Psoas muscle (tissue), 8 donors: ENCODE measurements at places on chromosomes 11 and 22. TPM values are rescaled to one million over a fixed set of nuclear protein-coding genes. Genes with fewer than 3 reads are reported as not detected.

GRCh38 chr11:130121445-130121978, 38.1 kb upstream of the ST14 start:
- DNase-seq: no peak

GRCh38 chr11:24122291-24122690, 374.6 kb upstream of the LUZP2 start:
- no peak for DNase-seq

GRCh38 chr11:42589286-42589685, 722.5 kb upstream of the API5 start:
- DNase-seq: no peak

Gene CASP1
- 1.6 TPM for total RNA-seq

- DNase-seq: no peak
These were observed 27.0 kb upstream of the LRRC55 start for GRCh38 chr11:57154739-57155138.

DNA sequence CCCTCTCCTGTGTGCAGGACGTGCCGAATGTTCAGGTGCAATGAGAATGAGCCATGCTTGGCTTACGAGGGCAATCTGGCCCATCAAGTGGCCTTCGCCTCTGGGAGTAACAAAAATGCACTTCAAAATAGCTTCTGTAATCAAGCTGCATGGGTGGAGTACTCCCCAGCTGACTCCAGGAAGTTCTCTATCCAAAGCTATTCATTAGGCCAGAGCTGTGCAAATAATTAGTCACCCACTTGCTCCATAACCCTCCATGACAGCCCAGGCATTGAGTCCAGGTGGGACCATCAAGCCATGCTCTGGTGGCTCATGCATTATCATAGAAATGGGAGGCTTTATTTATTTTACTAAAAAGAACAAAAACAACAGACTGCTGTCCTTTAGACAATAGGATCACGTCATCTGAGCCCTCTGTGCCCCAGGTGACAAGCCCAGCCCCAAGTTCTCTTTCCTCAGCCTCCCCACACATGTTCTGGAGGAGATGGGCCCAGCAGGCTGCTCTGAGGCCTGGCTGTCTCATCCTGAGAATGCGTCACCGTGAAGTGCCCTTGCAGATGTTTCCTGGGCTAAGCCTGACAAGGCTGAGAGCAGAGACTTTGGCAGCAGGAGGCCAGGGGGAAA, 244.7 kb downstream of the ETS1 start:
- peak; percentile 76 for DNase-seq

GRCh38 chr11:12241971-12242672, 131.7 kb downstream of the MICAL2 start:
- DNase-seq: no peak

Gene OR5M3
- not detected for total RNA-seq

Gene CDHR5
- not detected for total RNA-seq

GRCh38 chr11:47899801-47900200, 51.7 kb upstream of the NUP160 start:
- no peak for DNase-seq

DNA sequence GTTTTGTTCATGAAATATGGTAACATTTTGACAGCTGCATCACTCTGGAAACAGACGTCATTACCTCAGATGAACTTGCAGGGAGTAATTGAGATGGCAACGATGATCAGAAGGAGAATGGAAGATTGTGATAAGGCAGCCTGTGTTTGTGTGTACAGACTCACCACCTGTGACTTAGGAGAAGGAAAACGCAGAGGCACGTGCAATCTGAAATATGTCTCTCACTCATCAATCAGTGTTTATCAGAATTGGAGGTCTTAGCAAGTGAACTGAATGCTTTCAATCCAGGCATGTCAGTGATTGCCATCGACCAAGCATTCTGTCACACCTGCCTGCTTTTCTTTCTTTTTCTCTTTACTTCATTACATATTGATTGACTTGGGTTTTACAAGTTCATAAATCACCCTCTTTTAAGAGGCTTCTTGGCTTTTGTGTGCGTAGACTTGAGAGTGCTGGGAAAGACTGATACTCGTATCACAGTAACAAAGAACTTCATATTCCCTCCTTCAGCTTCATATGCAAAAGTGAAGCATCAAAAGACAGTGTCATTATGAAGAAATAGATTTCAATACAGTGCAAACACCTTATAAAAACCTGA, 24.6 kb downstream of the FAT3 start:
- no peak for DNase-seq

- no peak for DNase-seq
These were observed 698 bp downstream of the SLC37A4 start for GRCh38 chr11:119030029-119030328.

GRCh38 chr11:59222464-59223060, 9.8 kb upstream of the MPEG1 start:
- no peak for DNase-seq

GRCh38 chr11:66589996-66590675, 2.7 kb downstream of the CCDC87 start:
- DNase-seq: no peak

- DNase-seq: no peak
These were observed 522.3 kb downstream of the BRD1 start for GRCh38 chr22:49305214-49305965.

GRCh38 chr11:61747192-61747966, 5.1 kb upstream of the MYRF start:
- DNase-seq: peak; percentile 84

Gene RHOG
- total RNA-seq: 40.9 TPM

Gene TYR
- total RNA-seq: not detected

Gene TMEM126A
- total RNA-seq: 40.5 TPM

Gene ARHGEF17
- total RNA-seq: 17.3 TPM

- peak; percentile 90 for DNase-seq
These were observed 71.8 kb upstream of the PITPNB start for GRCh38 chr22:27990879-27991278.

Gene TESMIN
- 0.42 TPM for total RNA-seq

- no peak for DNase-seq
These were observed 287 bp downstream of the RPS13 start for GRCh38 chr11:17077240-17077519.

Gene TTC28
- total RNA-seq: 5.7 TPM

- no peak for DNase-seq
These were observed 15.3 kb upstream of the TREH start for GRCh38 chr11:118694771-118695170.

Gene C11orf87
- not detected for total RNA-seq

Gene KCNK4
- not detected for total RNA-seq

DNA sequence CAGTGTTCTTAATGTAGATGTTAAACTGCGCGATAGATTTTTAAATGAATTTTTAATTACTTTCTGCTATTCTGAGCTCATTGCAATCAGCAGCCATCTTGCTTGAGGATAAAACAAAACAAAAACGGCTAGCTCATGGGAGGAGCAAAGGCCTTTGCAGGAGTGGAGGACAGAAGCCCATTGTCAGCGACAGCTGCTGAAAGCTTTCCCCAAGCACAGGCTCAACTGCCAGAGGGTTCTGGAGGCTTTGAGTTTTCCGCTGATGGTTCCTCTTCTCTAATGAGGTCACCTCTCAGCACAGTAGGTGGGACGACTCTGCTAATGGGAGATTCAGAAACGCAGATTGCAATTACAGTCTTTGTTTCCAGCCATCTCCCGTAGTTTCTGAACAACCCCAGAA, 167.1 kb upstream of the TTC12 start:
- no peak for DNase-seq

GRCh38 chr11:18067372-18067771, 21.3 kb upstream of the TPH1 start:
- DNase-seq: no peak

DNA sequence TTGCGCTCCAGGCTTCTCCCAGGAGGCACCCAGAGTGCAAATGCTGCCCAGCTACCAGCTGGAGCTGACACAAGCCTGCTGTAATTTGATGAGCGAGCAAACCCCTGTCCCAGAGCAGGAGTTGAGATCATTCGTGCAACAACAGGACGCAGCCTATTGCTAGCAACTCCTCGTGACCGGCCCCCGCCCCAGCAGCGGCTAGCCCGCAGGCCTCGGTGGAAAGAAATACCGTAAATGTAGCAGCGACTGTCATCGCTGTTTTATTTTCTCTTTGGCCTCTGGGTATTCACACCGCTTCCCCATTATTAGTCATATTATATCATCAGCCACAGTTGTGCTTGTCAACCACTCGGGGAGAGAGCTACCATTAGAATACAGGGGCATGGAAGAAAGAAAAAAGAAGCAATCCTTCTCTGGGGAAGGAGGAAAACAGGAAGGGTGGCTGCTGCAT, 59.2 kb upstream of the ATXN10 start:
- peak; percentile 86 for DNase-seq

- no peak for DNase-seq
These were observed 4.3 kb upstream of the ACR start for GRCh38 chr22:50733521-50734342.

Gene MYRF
- 0.15 TPM for total RNA-seq

Gene DDX25
- not detected for total RNA-seq

GRCh38 chr11:35425603-35426212, 6.3 kb upstream of the SLC1A2 start:
- no peak for DNase-seq

- no peak for DNase-seq
These were observed 144.6 kb downstream of the SNX19 start for GRCh38 chr11:130771708-130772107.

GRCh38 chr11:75077316-75077715, 19.4 kb downstream of the OR2AT4 start:
- DNase-seq: no peak

Gene BIK
- not detected for total RNA-seq

GRCh38 chr11:129734654-129735053, 81.0 kb upstream of the TMEM45B start:
- no peak for DNase-seq

DNA sequence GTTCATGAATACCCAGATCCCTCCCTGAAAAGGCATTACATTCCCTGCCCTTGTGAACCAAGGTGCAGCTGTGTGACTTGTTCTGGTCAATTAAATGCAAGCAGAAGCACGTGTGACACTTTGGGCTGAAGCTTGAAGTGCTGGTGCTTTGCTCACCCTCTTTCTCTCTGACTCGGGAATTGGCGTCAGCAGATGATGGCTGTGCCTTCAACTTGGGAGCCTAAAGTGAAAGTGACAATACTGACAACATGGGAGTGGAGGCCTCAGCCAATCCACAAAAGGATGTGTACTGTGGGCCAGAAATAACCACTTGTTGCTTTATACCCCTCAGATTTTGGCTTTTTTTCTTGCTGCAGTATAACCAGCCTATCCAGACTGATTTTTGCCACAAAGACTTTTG, 148.3 kb upstream of the THY1 start:
- DNase-seq: no peak

Gene CATSPERZ
- not detected for total RNA-seq

GRCh38 chr11:111652184-111652583, 49.9 kb downstream of the SIK2 start:
- DNase-seq: no peak

GRCh38 chr22:20863366-20863765, 4.6 kb downstream of the SNAP29 start:
- no peak for DNase-seq

DNA sequence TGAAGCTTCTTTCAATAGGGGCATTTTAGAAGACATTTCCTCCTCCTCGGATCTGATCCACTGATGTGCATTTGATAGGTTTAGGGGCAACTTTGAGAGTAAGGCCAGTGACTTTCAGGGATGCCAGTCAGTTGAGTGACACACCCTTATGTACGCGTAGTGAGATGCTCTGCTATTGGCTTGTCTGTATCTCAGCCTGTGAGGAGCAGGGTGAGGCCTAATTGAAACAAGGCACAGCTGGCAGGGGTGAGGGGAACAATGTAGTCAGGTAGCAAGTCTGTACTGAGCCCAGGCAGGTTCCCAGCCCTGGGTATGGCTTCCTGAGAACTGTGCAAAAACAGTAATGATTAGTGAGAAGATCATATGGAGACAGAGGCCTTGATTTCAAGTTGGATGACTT, 61.5 kb downstream of the STIM1 start:
- no peak for DNase-seq

DNA sequence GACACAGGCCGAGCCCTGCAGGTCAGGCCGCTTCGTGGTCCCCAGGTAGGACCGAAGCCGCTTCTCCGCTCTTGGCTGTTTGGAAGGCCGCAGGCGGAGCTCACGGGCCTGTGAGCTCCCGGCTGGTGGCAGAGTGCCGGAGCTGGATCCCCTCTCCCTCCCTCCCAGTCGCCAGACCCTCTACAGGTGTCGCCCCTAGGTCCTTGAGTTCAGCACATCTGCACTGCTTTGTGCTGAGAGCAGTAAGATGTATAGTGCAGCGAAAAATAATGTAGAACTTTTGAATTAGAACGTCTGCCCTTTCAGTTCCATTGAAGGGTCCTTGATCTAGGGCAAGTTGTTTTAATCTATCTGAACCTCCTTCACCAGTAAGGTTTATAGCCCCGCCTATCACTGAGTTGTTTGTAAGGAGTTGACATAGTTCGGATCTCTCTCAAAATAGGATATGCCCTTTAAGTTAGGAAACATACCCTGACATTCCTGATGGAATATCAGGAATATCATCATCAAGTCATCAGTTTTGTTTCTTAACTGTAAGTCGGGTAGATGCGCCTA, 419 bp downstream of the ANKRD49 start:
- DNase-seq: no peak

Gene LMNTD2
- total RNA-seq: 0.25 TPM

GRCh38 chr22:43840431-43840830, 21.9 kb downstream of the SULT4A1 start:
- DNase-seq: no peak

Gene OSBP2
- total RNA-seq: 8.2 TPM

GRCh38 chr11:44179173-44179572, 83.7 kb downstream of the EXT2 start:
- no peak for DNase-seq

Gene FAM180B
- not detected for total RNA-seq

GRCh38 chr11:66042996-66043906, 5.7 kb downstream of the GAL3ST3 start:
- no peak for DNase-seq

DNA sequence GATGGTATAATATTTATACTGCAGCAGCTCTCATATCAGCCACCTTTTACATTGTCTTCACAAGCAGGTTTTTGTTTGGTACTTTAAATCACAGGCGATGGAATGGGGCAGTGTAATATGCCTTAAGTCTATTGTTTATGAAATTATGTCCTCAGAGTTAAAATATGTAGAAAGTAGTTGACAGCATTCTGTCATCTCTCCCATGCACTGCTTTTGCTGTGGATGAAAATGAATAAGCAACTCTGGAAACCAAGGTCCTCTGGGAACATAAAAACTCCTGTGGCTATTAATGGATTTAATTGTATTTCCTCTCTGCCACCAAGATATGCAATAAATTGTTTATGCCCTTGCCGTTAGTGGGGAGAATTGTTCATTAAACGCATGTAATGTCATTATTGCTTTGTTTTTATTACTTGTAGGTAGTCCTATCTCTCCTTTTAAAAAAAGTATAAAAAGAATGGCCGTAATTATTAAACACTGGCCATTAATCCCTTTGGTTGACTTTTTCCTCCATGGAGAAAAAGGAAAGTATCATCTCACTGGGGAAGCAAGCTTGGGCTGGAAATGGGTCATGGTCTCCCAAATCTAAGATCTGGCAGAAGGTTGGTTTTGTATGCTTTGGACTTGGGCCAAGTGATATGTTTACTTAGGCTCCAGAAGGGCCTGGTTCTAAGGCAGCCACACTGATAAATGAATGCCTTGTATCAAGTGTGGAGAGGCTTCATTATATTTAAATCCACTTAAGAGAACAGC, 13.1 kb downstream of the PACS1 start:
- no peak for DNase-seq

- DNase-seq: no peak
These were observed 5.4 kb upstream of the OR51A2 start for GRCh38 chr11:4960877-4961276.
